Activated T-cell treated with anti-CD3 and anti-CD28 coated beads, Interleukin-2, amount 50 U/mL, for 1 hour (primary cell): ENCODE measurements at places on chromosomes 13 and 19.

DNA sequence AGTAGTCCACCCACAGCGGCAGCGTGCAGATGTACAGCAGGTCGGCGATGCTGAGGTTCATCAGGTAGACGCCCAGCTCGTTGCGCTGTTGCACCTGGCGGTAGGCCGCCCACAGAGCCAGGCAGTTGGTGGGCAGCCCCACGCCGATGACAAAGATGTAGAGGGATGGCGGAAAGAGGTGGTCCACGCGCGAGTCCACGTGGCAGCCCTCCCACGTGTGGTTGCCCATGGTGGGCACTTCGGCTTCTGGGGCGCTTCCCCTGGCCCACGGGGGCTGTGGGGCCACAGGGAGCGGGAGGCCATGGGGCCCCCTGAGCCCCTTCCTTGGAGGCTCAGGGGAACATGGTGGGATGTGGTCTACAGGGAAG is 7.0 kb upstream of the OPA3 start:
- no peak for DNase-seq

DNA sequence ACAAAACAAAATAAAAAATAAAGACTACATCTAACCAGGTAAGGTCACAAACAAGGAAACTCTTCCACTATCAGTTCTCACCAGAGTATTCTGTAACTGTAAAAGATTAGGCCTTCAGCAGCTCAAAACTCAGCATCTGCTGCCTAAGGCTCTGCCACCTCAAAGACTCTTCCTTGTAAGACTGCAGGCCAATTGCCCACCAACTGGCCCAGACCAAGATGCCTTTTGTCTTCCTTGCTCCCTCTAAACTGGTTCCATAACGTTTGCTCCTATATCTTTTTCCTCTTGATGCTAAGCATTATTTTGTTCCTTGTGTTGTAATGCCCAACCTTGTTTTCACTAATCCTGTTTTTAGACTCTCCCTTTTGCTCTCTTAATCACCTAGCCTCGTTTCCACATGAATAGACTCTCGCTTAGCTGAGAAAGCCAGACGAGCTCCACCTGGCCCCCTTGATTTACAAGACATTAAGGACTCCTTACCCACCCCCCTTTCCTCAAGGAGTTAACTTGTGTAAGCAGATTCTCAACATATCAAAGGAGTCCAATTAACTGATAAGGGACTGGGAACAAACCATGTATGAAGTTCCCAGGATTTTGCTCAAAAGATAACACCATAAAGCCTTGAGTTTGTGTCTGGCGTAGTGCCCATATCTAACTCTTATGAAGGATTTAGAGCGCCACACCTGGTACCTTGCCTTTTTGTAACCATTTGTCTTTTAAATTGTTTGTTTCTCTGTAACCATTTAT is 1.5 kb downstream of the ZNF814 start:
- no peak for DNase-seq

GRCh38 chr13:75250526-75251178 is 231.3 kb downstream of the TBC1D4 start:
- no peak for DNase-seq

GRCh38 chr19:30276883-30277280 is 95.3 kb upstream of the ZNF536 start:
- DNase-seq = no peak

DNA sequence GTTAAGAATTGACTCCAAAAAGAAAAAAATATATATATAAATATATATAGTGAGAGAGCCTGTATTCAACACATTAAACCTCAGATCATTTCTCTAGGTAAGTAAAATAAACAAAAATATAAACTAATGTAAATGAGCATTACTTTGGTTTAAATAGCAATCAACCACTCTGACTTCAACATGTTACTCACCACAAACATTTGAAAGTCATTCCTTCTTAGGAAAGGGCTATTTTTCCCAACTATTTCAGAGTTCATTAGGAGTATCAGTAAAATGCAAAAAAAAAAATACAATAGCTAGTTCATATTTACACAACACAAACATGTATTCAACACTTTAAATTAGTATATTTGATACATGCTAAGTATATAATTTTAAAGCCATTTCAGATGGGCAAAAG is 40.5 kb downstream of the KLF12 start:
- no peak for DNase-seq

DNA sequence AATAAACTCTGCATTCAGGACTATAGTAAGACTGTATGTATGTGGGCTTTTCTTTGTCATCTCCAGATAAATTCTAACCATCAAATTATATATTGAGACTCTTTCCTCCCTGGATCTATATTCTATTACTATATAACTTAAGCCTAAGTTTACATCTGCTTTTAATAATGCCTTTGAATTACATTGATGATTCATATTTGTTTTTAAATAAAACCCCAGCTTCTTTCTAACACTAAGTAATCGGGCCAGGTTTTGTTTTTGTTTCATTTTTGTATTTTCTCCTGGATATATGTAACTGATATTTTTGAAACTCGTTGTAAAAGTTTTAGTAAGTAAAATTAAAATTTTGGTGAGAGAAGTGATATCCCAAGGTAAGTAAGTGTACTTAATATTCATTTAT is 1599.1 kb downstream of the PCDH9 start:
- no peak for DNase-seq

- no peak for DNase-seq
Measured at GRCh38 chr19:38930776-38931520, at the start of gene MRPS12. TSS of gene MRPS12 (plus strand) at chr19:38930944. CDS start at chr19:38931295, 351 bp downstream.

DNA sequence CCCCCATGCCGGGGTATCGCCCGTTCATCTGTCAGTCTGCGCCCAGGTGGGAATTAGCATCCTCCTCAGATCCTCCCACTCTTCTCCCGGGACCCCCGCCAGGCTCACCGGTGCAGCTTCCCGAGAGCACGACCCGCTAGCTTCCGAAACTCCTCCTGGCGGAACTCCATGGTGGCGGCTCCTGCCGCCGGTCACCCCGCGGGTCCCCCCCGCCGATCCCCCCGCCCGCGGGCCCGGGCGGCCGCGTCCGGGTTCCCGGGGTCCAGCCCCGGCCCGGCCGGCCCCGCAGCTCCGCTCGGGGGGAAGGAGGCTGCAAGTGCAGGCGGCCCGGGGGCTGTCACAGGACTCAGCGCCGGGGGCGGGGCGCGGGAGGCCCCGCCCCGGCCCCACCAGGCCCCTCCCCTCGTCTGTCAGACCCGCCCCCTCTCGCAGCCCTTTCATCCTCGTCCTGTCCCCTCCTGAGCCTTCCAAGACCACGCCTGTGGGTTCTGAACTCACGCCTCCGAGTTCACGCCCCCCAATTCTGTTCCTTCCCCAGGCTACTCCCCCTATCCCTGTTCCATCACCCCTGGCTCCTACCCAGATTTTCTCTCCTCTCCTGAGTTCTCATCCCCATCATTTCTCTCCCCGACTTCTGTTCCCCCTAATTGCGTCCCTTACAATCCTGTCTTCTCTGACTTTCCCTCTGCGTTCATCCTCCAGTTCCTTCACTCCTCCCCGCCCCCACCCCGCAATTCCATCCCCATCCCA is at the start of gene SLC17A7:
Gene SLC17A7 (minus strand): TSS at position 318 of the 750 bp plus-strand sequence. CDS start 148 bp downstream, at position 170.
- peak; percentile 66 for DNase-seq

GRCh38 chr13:43057653-43058317 is 34.4 kb downstream of the DNAJC15 start:
- peak; percentile 49 for DNase-seq

- no peak for DNase-seq
Measured at GRCh38 chr19:4368128-4368820, 24.9 kb downstream of the MPND start.
